ENCODE measurements at places on chromosomes 13 and 19.

GRCh38 chr19:53177986-53178385 lies 15.2 kb downstream of the ZNF665 start:
- no peak for DNase-seq

DNA sequence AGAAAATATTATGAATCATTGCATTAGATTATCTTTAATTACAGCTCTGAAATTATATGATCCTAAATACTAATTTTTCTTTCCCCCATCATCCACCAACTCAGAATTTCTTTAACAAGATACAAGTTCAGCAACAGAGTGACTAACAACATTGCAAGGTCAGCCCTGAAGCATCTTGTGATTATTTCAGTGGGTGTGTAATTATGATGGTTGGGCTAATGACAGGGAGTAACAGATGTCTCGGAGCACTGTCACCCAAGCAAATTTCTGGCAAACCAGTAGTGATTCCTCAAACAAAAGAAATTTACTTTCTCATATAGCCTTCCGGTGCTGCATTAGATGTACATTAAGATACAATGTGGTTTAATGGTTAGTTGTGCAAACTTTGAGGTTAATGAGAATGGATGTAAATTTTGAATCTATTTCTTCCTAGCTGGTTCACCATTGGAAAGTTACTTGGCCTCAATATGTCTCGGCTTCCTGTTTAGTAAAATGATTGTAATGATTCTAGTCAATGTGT lies 238.9 kb downstream of the ITGBL1 start:
- DNase-seq: no peak

DNA sequence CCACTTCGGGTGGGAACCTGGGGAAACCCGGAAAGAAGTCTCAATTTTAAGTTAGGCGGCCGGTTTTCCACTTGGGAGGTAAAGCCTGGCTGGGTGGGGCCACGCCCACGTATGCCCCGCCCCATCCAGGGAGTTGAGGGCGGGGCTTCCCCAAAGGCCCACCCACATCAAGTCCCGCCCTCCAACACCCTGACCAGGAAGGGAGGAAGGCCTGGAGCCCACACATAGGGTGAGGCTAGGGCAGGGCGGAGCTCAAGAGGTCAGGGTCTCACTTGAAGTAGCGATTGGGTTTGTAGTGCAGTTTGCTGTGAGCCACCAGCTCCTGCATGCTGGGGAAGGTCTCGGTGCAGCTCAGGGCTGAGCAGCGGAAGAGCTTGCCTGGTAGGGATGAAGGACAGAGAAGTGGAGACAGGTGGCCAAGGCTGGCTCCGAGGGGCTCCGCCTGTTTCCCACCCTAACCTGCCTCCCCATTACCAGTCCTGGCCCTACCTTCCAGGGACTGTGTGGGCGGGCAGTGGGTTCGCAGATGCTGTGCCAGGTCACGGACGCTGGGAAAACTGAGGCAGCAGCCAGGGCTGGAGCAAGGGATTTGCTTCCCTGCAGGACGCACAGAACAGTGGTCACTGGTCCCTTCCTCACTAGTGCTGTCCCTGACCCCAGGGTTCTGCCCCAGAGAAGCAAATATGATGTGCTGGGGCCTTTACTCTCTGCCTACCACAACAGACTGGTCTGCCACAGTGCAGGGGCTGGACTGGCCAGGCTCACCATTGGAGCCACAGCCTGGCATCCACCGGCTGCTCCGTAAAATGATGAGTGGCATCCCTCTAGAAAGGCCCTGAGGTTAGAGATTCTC lies 1.6 kb downstream of the ZNF414 start:
- DNase-seq: peak; percentile 80

- DNase-seq: no peak
Observed at GRCh38 chr19:3094601-3095440, 659 bp downstream of the GNA11 start.

DNA sequence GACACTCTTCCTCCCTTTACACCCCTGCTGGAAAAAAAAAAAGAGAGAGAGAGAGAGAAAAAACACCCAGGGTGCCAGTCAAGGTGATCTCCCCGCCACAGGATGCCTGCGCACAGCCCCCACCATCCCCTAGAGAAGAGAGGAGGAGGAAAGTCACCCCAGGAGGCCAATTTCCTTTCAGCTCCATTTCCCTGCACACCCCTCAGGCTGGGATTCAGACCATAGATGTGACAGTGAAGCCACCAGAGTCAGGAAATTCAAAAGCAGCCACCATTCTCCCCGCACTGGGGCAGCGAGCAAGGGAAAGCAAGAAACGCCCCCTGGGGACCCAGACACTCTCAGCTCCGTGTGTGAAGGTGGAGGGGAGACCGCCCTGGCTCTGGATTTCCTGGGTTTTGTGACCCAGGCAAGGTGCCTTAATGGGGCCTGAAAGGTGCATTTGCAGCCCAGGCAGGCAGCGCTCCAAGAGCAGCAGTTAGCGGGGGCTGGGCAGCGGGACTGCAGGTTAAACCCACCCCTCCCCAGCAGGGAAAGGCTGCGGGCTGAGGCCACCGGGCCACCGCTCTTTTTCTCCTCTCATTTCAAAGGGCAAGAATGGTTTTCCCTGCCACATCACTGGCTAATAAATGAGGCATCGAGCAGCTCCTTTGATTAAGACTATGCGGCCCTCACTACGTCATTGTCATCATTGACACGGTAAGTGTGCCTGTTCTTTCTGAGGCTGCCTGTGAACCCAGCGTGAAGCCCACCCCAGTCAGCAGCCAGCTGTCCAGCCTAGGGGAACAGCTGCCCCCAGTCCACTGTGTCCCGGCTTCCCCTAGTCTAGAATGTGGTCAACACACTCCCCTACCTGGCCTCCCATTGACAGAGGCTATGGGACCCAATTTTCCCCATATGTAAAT lies 83.8 kb upstream of the TM9SF2 start:
- no peak for DNase-seq

DNA sequence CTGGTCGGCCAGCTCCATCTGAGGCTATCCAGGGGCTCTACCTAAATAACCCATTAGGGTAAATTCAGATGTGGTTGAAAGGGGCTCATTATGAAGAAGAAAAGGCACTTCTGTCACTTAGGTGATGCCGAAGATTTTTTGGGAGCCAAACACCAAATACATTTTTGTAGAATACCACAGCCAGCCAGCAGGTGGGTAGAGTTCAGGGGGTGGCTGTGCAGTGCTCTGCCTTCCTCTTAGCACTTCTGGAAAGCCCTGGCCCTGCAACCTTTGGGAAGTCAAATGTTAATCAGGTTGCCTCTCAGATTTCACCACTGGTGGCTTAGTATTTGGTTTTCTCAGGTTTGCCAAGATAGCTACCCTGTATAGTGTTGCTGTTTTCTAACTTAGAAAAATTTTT lies 18.5 kb upstream of the GPR18 start:
- DNase-seq: no peak

DNA sequence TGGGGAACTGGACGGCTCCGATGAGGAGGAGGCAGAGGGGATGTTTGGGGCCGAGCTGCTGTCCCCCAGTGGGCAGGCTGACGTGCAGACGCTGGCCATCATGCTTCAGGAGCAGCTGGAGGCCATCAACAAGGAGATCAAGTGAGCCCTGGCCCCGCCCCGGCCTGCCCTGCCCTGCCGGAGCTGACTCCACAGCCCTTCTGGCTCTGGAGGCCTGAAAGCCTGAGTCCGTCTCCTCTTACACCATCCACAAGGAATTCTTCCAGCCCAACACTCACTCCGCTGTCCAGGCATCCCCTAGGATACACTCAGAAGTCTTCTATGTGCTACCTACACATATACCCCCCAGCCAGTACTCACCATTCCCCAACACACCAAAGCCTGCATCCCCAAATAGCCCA lies 17.4 kb downstream of the PPFIA3 start:
- DNase-seq: no peak

- no peak for DNase-seq
Observed at GRCh38 chr19:48918801-48919247, 14.7 kb upstream of the DHDH start.

DNA sequence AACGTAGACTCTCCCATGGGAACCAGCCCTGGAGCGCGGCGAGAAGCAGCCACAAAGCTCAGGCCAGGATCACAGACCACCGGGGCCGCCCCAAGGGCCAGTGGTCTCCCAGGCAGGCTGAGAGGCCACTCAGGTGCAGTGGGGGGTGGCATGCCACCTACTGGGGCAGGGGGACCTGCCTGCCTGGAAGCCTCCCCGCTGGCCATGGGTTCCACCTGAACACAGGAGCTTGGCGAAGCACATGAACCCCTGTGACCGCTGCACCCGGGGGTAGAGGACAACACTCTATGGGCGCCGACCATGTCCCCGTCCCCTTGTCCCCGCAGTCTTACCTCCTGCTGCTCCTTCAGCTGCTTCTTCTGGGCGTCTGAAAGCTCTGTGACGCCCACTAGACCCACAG lies 6.8 kb upstream of the TM6SF2 start:
- DNase-seq: no peak

DNA sequence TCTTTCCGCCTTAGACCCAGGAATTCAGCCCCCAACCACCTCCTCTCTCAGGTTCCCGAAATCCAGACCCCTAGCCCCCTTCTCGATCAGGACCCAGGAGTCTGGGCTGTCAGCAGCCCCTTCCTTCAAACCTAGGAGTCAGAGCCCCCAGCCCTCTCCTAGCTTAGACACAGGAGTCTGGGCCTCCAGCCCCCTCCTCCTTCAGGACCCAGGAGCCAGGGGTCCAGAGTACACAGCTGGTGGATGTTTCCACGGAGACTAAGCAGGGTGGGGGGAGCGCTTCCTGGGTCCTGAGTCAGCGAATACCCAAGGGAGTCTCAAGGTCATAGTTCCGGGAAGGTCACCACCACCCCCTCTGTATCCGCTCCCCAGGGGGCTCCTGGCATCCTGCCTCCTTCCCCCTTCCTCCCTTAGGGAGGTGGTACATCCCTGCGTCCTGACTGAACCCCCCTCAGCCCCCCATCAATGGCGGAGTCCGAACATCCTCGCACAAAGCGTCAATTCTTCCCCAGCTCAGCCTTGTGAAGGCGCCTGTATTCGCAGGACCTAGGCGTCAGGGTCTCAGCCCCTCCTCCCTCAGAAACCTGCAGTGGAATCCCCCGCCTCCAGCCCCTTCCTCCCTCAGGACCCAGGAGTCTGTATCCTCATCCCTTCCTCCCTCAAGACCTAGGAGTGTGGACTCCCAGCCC lies 4.6 kb downstream of the CADM4 start:
- DNase-seq: no peak

DNA sequence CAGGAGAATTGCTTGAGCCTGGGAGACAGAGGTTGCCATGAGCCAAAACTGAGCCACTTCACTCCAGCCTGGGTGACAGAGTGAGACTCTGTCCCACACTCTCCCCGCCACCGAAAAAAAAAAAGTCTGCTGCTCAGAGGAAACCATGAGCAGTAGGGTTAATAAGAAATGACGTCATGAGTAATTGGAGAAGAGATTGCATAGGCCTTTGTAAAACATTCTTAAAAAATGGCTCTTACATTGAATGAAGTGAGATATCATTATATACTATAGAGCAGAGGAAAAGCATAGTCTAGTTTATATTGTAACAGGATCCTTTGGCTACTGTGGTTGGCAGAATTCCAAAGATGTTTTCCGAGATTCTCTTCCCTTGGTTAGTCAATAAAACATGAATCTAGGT lies 228.2 kb downstream of the PCDH20 start:
- no peak for DNase-seq

DNA sequence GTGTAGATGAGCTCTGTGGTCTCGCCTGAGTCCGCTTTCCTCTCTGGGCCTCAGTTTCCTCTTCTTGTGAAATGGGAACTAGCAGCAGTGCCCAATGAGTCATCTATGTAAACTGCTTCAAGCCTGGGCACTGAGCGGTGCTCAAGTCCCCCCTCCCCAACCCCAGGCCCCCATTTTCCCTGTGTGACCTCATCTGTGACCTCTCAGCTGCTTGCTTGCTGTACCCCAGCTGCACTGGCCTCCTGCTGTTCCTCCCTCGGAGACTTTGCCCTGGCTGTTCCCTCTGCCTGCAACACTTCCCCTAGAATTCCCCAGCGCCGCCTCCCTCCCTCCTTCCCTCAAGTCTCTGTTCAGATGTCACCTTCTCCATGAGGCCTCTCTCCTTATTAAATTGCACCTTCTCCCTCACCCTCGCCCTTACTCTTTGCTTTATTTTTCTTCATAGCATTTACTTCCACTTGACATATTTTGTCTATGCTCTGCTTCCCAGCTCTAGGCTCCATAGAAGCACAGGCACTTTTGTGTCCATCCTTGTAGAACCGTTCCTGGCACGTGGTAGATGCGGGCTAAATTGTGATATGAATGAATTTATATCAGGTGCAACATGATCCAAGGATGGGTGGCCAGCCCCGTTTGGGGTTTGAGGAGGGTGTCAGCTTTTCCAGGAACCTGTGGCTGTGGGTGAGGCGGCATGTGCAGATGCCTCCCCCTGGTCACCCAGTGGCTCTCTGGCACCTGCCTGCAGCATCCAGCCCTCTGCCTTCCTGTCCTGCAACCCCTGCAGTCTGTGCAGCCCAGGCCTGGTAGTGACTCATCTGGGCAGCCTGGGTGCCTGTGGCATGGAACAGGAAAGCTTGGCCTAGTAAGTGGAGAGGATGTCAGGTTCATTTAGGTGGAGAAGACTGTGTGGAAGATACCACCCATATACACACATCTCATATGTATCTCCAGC lies 26.3 kb downstream of the SIPA1L3 start:
- DNase-seq: no peak

DNA sequence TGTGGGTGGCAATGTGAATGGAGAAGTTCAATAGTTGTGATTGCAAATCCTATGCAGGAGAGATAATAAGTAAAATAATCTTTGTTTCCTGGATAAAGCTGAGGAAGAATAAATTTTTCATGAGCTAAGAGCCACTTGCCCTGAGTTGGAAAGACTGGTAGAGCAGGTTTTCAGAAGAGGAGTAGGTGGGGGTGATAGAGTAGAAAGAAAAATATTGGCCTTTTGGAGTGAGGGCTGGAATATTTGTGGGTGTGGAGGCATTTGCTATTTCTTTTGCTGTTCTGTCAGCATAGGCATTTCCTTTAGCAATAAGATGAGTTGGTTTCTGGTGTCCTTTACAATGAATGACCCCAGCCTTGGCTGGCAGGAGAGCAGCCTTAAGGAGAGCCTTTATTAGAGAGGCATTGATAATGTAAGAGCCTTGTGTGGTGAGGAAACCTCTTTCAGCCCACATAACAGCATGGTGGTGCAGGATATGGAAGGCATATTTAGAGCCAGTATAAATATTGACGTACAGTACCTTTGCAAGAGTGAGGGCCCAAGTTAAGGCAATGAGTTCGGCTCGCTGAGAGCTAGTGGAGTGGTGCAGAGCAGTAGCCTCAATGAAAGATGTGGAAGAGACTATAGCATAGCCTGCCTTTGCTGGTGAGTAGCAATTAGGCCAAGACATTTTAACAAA lies 11.6 kb upstream of the ZNF431 start:
- no peak for DNase-seq

GRCh38 chr13:40192452-40192851 lies 474.0 kb downstream of the FOXO1 start:
- DNase-seq: no peak

DNA sequence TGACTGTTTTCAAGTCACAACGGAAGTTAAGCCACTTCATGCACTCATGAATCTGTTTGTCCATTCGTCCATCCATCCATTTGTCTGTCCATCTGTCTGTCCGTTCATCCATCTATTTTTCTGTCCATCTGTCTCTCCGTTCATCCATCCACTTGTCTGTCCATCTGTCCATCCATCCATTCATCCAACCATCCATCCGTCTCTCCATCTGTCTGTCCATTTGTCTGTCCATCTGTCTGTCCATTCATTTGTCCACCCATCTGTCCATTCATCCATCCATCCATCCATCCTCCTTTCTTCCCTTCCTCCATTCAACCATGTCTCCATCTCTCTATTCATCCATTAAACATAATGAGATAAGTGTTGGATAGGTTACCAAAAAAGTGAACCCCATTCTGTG lies 123.5 kb upstream of the UQCRFS1 start:
- DNase-seq: no peak

- no peak for DNase-seq
Observed at GRCh38 chr13:44309794-44310757, 63.5 kb upstream of the SERP2 start.

- no peak for DNase-seq
Observed at GRCh38 chr13:27168906-27169657, 2.5 kb downstream of the USP12 start.

Data from CMK (cell line).